Stimulated activated CD8-positive, alpha-beta memory T cell treated with anti-CD3 and anti-CD28 coated beads, Interleukin-12 subunit alpha, Interleukin-12 subunit beta, amount 100 ng/mL, for 4 hours (primary cell): ENCODE measurements at places on chromosomes 16 and 17.

DNA sequence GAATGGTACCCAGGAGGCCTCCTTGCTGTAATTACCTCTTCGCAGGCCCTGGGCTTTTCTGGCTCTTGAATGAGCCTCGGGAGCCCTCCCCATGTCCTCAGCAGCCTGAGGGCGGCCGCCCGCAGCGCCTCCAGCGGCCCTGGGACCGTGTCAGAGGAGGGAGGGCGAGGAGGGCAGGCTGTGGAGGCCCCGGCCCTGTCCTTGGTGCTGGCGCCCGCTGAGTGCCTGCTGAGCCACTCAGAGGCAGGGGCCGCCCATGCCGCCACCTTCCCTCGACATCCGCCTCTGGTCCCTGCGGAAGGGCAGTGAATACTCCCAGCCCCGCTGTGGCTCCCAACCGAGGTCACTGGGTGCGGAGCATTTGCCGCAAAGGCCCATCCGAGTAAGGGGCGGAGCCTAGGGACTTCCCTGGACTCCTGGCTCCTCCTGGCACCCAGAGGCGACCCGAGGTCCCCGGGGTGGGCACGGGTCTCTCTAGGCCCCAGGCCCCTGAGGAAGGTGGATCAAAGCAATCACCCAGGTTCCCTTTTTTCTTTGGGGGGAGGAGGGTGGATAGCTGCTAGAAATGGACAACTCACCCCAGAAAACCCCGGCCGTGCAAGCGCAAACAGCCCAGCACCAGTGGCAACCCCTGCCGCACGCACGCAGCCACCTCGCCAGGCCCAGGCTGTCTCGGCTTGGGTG, 2.8 kb downstream of the RBFOX3 start:
- no peak for DNase-seq

DNA sequence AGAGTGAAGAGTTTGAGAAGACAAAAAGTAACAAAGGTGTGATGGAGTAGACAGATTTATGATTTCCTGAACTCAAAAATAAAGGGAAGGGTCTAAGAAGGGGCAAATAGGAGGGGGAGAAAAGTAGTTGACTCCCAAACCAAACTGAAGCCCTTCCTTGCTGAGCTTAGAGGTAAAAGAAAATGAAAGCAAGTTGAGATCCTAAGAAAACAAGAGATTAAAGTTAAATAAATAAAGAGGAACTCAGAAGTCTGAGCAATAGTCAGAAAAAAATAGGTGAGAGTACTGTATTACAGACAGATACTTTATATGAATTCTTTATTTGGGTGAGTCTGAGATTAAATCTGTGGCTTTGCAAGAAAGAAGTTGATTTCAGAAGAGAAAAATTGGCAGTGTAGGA, 3.3 kb upstream of the PSMD12 start:
- DNase-seq = no peak

GRCh38 chr16:683396-684070, 601 bp downstream of the JMJD8 start:
- no peak for DNase-seq

DNA sequence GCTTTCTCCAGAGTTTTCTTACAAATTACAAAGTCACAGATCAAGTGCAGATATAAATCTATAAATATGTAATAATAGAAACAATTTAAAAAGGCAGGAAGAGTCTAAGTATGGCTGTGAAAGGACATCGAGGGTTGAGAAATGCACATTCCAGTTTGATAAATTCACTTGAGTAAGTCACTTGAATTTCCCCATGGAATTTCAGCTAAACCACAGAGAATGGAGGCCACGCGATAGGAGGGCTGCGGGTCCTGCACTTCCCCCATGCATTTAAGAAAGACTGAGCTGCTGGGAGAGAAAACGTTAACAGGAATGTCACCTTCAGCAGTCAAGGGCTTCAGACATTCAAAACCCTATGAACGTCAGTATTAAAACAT, 6.1 kb upstream of the MXRA7 start:
- DNase-seq = no peak

DNA sequence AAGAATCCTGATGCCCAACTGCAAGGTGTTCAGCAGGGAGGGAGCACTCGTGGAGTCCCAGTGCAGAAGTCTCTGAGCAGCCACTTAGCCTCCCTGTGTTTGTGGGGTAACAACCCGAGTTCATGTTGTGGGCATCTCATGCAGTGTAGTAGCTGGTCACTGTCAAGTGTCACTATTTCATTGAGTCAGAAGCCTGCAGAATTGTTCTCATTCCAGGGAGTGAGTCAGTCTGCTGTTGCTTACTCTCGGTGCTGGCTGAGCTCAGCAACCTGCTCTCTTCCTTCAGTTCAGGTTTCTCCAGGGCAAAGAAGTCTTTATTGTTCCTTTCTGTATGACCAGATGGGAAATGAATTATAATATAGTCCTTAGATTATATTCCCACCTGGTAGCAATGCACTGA, 24.1 kb downstream of the HMOX2 start:
- no peak for DNase-seq

GRCh38 chr17:9666461-9667050, 21.2 kb downstream of the USP43 start:
- no peak for DNase-seq

GRCh38 chr16:17380613-17381012, 90.1 kb downstream of the XYLT1 start:
- DNase-seq = no peak

GRCh38 chr17:2176499-2177169, 121.7 kb downstream of the HIC1 start:
- no peak for DNase-seq

GRCh38 chr17:36498155-36498554, 11.7 kb downstream of the ZNHIT3 start:
- no peak for DNase-seq

DNA sequence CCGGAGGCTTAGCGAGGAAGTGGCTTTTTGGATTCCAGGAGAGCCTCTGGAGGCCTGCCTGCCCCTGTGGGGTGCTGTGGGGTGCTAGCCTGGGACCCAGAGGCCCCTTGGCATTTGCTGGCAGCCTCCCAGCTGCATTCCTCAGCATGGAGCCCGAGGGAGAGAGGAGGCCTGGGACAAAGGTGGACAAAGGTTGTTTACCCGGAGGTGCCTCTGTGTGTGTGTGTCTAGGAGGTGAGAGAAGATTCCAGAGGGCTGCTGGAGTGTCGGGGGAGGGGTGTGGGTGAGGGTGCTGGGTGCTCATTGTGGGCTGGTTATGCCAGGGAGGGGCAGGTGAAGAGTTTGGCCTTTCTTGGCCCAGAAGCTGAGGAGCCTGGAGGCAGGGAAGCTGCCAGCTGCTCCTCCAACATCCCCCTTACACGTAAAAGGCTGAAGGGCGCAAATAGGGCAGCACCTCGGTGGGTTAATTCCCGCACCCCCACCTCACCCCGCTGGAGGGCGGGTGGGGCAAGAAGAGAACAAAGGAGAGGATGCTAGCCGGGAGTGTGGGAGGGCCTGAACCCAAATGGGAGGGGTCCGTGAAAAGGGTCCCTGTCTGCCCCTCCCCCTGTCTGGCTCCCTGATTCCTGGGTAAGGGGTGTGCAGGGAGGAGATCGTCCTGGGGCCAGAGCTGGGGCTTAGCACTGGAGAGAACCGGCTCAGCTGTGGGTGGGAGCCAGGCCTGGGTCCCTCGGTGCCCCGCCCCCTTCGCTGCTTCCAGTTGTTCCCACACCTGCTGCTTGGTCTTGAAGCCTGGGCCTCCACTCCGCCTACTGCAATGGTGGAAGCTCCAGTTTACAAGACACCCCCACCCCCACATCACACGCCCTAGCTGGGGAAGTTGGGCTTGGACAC, 9.9 kb downstream of the HEXIM2 start:
- no peak for DNase-seq
